ENCODE measurements at places on chromosomes 3 and 15.

GRCh38 chr3:133162670-133163305, 124.6 kb downstream of the TMEM108 start:
- DNase-seq, result no peak

DNA sequence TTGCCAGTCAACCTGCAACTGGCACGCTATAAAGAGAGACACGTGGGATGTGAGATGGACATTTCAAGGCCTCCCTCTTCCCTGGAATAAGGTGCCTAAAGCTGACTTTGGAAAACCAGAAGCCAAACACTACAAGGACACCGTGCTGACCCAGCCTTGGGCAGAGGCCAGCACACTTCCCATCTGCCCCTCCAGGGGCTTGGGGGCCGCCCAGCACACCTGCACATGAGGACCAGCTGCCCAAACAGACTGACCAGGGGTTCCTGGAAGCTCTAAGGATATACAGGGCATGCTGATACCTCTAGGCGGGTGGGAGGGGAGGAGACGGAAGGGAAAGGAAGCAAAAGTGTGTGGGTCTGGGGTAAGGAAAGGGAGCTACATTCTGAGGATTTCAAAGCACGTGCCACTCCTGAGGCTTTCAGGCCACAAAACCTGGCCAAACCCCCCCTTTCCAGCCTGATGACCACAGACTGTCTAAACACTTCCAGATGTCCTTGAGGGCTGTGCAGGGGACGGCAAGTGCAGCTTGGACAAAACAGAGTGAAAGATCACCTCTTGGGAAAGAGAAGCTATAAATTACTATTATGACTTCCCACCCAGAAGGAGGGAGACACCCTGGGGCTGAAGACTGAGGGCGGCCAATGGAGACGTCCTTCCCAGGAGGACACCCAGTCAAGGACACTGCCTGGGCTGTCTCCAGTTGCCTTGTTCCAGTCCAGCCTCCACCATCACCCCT, 57.9 kb downstream of the ADCY5 start:
- DNase-seq, result no peak

GRCh38 chr3:72058493-72059081, 273.6 kb upstream of the PROK2 start:
- no peak for DNase-seq

DNA sequence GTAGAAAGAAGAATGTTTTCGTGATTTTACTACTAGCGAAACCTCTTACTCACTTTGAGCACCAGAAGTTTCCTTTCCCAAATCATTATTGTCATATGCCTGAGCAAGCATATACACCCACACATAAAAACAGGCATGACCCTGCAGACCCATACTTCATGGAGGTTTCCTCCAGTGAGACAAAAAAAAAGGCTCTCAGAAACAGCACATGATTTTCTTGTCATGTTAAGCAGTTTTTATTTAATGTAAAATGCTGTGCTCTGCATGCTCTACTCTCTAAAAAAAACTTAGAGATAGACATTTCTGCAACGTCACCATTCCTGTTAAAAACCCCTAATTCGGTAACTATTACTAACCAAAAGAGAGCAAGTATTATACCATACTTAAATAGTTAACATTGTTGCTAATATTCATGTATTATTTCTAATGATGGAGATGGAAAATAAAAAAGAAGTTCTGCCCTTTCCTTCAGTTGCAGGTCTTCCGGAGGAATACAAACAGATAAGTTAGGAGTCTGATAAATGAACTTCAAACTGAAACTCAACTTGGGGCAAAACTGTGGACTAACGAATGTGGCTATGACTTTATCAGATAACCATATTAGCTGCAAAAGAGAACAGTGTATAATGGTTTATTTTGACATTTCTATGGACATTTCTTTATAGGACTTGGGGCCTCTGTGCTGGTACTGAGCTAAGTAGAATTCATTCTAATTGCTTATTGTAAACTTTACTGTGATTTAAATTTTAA, 15.9 kb downstream of the CD200R1 start:
- DNase-seq, result no peak

Measured in CD4-positive, alpha-beta T cell treated with Interleukin-15 for 4 hours (primary cell).